Tibial nerve (tissue), 4 donors: ENCODE measurements at places on chromosomes 6 and 20.

DNA sequence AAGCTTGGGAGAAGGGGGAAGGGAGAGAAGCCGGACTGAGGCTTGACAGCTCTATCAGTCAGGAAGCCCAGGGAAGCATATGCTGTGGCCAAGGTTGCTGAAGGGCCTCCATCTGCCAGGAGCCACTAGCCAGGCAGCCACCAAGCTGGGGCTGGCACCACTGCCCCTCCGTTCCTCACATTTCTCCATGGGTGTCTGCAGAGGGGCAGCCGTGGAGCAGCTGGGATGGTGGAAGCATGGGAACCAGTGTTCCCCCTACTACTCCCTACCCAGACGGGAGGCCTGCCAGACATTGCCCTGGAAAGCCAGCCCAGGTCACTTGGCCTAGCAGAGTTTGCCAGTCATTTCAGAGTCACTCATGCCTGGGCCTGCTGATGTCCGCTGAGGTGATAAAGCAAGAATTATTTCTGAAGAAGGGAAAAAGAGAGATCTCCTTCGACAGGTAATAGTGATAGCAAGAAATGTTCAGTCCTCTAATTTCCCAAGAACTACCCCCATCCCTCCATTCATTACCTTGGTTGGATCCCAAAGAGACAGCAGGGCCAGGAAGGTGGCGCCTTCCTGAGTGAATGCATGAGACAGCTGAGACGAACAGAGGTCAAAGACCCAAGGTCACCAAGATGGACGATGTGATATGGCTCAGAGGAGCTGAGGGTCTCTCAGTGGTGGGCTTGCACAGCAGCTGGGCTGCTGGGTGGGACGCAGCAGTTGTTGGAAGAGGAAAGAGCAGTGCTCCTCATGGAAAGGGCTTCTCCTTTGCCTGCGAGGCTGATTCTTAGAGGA, 21.9 kb downstream of the SNPH start:
- H3K27ac ChIP-seq, result no peak overlapping the region
- H3K4me1 ChIP-seq, result no peaks in the 10 kb centered on the region
- no peaks in the 10 kb centered on the region for H3K27me3 ChIP-seq
- no peak for DNase-seq

GRCh38 chr20:3687655-3688054, 5.8 kb upstream of the ADAM33 start:
- H3K4me3 ChIP-seq, result no peak overlapping the region
- no peak for DNase-seq
- peak overlapping the region; percentile 82 for H3K27ac ChIP-seq
- no peaks in the 10 kb centered on the region for H3K36me3 ChIP-seq

GRCh38 chr6:144134176-144134575, 16.1 kb upstream of the STX11 start:
- no peaks in the 10 kb centered on the region for H3K27me3 ChIP-seq
- no peaks in the 10 kb centered on the region for H3K36me3 ChIP-seq
- no peaks in the 10 kb centered on the region for H3K4me1 ChIP-seq

- no peaks in the 10 kb centered on the region for H3K27me3 ChIP-seq
- H3K4me3 ChIP-seq, result no peak overlapping the region
- no peaks in the 10 kb centered on the region for H3K4me1 ChIP-seq
- H3K36me3 ChIP-seq, result no peaks in the 10 kb centered on the region
Observed at GRCh38 chr6:80535914-80536565, 429.6 kb downstream of the BCKDHB start.

GRCh38 chr20:47727170-47727880, 58.0 kb downstream of the SULF2 start:
- H3K4me3 ChIP-seq, result no peak overlapping the region
- DNase-seq, result peak; percentile 37
- peak overlapping the region; percentile 47 for H3K27ac ChIP-seq
- no peaks in the 10 kb centered on the region for H3K36me3 ChIP-seq
- peaks cover 6% of the 10 kb centered on the region for H3K4me1 ChIP-seq

DNA sequence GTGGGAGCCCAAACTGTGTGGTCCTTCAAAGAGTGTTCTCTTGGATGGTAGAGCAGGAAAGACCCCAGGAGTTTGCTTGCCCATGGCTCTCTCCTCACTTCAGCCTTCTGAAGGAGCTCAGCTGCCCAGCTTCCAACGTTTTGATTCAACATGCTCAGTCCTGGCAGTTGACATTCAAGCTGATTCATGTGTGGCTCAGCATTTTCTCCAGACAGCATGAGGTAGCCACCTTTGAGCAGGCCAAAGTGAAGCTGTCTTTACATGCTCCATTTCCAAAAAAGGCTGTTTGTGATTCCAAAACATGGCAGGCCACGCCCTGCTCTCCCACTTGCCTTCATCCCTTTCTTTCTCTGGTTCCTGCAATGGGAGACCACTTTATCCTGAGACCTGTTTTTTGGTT, 280.2 kb downstream of the TBC1D7 start:
- no peak overlapping the region for H3K4me3 ChIP-seq
- no peak for DNase-seq
- H3K27ac ChIP-seq, result no peak overlapping the region
- H3K27me3 ChIP-seq, result no peaks in the 10 kb centered on the region
- no peaks in the 10 kb centered on the region for H3K36me3 ChIP-seq
- no peaks in the 10 kb centered on the region for H3K4me1 ChIP-seq

DNA sequence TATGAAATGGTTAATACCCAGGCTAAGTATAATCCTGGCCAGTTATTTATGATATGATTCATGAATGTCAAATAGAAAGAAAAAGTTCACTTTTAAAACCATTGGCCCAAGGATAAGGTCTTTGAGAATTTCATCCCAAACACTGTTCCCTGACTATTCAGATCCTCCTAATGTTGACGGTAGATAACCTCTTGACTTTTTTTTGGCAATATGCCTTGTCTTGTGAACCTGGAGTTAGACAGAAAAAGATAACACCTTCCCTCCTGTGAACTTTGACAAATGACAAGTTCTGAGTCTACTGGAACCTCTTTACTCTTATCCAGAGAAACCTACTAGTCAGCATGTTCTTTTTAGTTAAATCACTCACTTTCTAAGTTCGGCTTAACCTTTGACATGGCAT, 166.8 kb upstream of the PREP start:
- H3K36me3 ChIP-seq, result no peaks in the 10 kb centered on the region
- H3K4me3 ChIP-seq, result no peak overlapping the region
- H3K4me1 ChIP-seq, result no peaks in the 10 kb centered on the region
- no peaks in the 10 kb centered on the region for H3K27me3 ChIP-seq
- no peak overlapping the region for H3K27ac ChIP-seq
- DNase-seq, result no peak

GRCh38 chr20:10556519-10557083, 117.2 kb downstream of the JAG1 start:
- H3K36me3 ChIP-seq, result peaks cover 2% of the 10 kb centered on the region
- no peak for DNase-seq
- H3K27me3 ChIP-seq, result no peaks in the 10 kb centered on the region
- H3K27ac ChIP-seq, result peak overlapping the region; percentile 32
- no peaks in the 10 kb centered on the region for H3K4me1 ChIP-seq
- H3K4me3 ChIP-seq, result no peak overlapping the region

GRCh38 chr20:17530716-17531664, at the start of gene BFSP1:
TSS of gene BFSP1 (minus strand) at chr20:17531379. CDS start at chr20:17531329, 50 bp downstream.
- no peak for DNase-seq
- peak within 1 kb of the TSS; percentile 45 for H3K4me3 ChIP-seq
- H3K27ac ChIP-seq, result no peak within 1 kb of the TSS
- no peaks in the 10 kb centered on the region for H3K36me3 ChIP-seq

GRCh38 chr20:46056027-46056833, 27.2 kb downstream of the SLC12A5 start:
- H3K36me3 ChIP-seq, result no peaks in the 10 kb centered on the region
- H3K27me3 ChIP-seq, result no peaks in the 10 kb centered on the region
- no peak overlapping the region for H3K4me3 ChIP-seq
- H3K4me1 ChIP-seq, result peaks cover 41% of the 10 kb centered on the region

GRCh38 chr6:56368491-56368890, 121.1 kb upstream of the COL21A1 start:
- H3K36me3 ChIP-seq, result no peaks in the 10 kb centered on the region
- H3K27me3 ChIP-seq, result no peaks in the 10 kb centered on the region
- DNase-seq, result no peak
- no peak overlapping the region for H3K4me3 ChIP-seq
- no peak overlapping the region for H3K27ac ChIP-seq

- DNase-seq, result no peak
- H3K4me3 ChIP-seq, result peak overlapping the region; percentile 27
- no peaks in the 10 kb centered on the region for H3K27me3 ChIP-seq
- no peaks in the 10 kb centered on the region for H3K36me3 ChIP-seq
- no peaks in the 10 kb centered on the region for H3K4me1 ChIP-seq
- H3K27ac ChIP-seq, result peak overlapping the region; percentile 29
Observed at GRCh38 chr6:136037876-136038460, 186.5 kb downstream of the PDE7B start.

DNA sequence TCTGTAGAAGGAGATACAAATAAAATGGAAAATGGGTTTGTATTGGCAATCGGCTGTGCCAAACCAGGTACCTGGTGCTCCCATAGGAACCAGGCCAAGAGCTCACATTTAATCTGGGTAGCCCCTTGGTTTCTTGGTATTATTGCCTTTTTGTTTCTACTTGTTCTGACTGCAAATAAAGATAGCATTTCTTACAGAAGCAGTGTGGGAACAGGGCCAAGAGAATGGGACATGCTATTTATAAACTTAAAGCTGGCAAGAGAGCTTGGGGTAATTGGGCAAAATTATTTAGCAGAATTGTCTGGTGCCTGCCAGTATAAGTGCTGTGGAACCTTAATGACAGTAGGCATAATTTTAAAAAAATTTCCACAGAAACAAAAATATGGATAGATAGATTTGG, 113.5 kb upstream of the GLP1R start:
- H3K4me3 ChIP-seq, result no peak overlapping the region
- no peaks in the 10 kb centered on the region for H3K4me1 ChIP-seq
- H3K27ac ChIP-seq, result no peak overlapping the region
- DNase-seq, result no peak

DNA sequence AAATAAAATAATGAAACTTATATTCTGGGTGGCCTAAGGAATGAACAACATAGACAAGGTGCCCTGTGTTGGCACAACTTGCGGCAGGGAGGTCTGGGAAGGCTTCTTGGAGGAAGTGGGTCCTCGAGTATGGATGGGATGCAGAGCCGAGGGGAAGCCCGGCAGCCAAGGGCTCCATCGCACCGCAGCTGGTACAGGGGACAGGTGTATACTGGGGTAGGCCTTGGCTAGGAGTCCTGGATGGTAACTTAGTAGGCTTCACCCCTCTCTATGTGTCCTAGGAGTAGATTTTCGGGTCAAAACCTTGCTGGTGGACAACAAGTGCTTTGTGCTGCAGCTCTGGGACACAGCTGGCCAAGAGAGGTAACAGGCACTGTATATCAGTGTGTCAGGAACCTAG, 28.0 kb downstream of the RAB44 start:
- no peak for DNase-seq
- no peaks in the 10 kb centered on the region for H3K36me3 ChIP-seq
- peaks cover 12% of the 10 kb centered on the region for H3K4me1 ChIP-seq
- no peak overlapping the region for H3K27ac ChIP-seq
- no peaks in the 10 kb centered on the region for H3K27me3 ChIP-seq

GRCh38 chr6:139060332-139060731, 31.8 kb downstream of the ABRACL start:
- H3K36me3 ChIP-seq, result no peaks in the 10 kb centered on the region
- no peaks in the 10 kb centered on the region for H3K4me1 ChIP-seq
- no peak overlapping the region for H3K27ac ChIP-seq
- H3K27me3 ChIP-seq, result no peaks in the 10 kb centered on the region

DNA sequence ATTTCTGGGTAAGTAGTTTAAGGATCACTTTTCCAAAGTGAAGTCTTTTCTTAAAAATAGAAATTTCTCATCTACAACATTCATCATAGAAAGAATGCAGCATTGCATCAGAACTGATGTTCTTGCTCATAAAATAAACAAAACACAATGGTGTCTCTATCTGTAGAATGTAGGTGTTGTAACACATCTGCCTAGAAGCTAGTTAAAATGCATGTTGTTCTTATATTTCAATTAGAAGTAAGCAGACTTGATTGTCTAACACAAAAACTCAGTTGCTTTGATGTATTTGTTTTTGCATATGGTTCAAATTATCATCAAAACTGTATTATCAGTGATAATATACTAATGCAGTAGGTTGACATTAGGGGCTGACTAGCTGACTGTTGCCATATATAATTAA, 654.7 kb upstream of the FLRT3 start:
- H3K4me3 ChIP-seq, result no peak overlapping the region
- H3K27me3 ChIP-seq, result no peaks in the 10 kb centered on the region
- no peak for DNase-seq
- H3K4me1 ChIP-seq, result peaks cover 4% of the 10 kb centered on the region
- no peak overlapping the region for H3K27ac ChIP-seq
- H3K36me3 ChIP-seq, result no peaks in the 10 kb centered on the region

DNA sequence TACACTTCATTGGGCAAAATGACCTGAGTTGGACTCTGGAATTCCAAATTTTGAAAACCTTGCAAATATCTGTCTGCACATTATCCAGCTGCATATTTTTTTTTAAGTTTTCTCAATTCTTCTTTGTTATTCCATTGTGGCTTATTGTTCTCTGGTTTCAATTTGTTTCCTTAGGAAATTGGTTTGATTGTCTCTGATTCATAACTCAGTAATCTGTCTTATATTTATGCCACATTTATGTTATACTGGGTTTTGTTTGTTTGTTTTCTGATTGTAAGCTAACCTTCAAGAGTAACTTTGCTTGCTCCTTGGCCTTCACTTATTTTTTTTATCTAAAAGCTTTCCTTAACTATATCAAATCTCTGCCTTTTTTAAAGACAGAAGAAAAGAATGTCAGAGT, 193.3 kb upstream of the PLCB4 start:
- no peak overlapping the region for H3K4me3 ChIP-seq
- no peaks in the 10 kb centered on the region for H3K4me1 ChIP-seq
- no peaks in the 10 kb centered on the region for H3K27me3 ChIP-seq

DNA sequence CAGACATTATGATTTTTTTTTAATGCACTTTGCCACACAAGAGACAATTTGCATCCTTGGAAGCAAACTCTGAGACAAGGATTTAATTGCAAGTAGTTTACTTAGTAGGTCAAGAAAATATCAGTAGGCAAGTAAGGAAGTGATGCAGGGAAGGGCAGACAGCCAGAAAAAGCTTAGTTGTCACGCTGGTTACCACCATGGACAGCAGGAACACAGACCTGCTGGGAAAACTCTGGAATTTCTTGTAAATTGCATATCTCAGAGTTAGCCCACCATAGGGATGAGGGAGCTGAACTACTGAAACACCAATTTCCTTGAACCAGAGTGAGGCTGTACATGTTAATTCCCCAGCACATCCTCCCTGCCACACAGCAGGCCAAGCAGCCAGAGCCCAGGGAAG, 92.7 kb downstream of the L3MBTL3 start:
- H3K4me3 ChIP-seq, result no peak overlapping the region
- H3K27ac ChIP-seq, result no peak overlapping the region
- no peaks in the 10 kb centered on the region for H3K4me1 ChIP-seq
- H3K27me3 ChIP-seq, result no peaks in the 10 kb centered on the region
- no peak for DNase-seq

DNA sequence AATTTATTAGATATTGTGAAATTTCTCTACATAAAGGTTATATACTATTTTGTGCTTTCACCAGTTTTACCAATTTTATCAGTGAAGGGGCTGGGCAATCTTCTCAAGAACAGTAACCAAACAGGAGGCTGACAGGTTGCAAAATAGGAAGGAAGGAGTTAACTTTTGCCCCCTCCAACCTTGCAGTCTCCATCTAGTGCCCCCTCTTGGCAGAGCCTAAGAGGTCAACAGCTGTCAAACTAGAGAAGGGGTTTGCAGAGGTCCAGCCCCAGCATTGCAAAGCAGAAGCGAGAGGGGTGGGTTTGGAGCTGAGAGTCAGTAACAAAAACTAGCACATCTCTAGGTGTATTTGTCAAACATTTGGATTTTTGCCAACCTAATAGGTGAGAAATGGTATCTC, 391.0 kb downstream of the CDC5L start:
- no peak for DNase-seq
- no peaks in the 10 kb centered on the region for H3K4me1 ChIP-seq
- H3K36me3 ChIP-seq, result no peaks in the 10 kb centered on the region
- H3K27me3 ChIP-seq, result no peaks in the 10 kb centered on the region
- H3K4me3 ChIP-seq, result no peak overlapping the region
